GM04504 (cell line): ENCODE measurements at places on chromosomes 4 and X.

GRCh38 chr4:89356086-89356485 is 48.5 kb upstream of the GPRIN3 start:
- DNase-seq = no peak

- no peak for DNase-seq
These were observed 39.1 kb upstream of the PDLIM5 start for GRCh38 chr4:94412658-94413038.

GRCh38 chrX:130841776-130842175 is 61.2 kb downstream of the ENOX2 start:
- no peak for DNase-seq

GRCh38 chr4:159432436-159432835 is 329.6 kb downstream of the RAPGEF2 start:
- DNase-seq = no peak

GRCh38 chr4:70589785-70590184 is 2.3 kb upstream of the AMBN start:
- no peak for DNase-seq

- DNase-seq = no peak
These were observed 95.9 kb downstream of the RASL11B start for GRCh38 chr4:52957835-52958631.

- DNase-seq = no peak
These were observed 16.3 kb upstream of the MBNL3 start for GRCh38 chrX:132505116-132505515.

- DNase-seq = no peak
These were observed 74.0 kb upstream of the AFF2 start for GRCh38 chrX:148426467-148426866.

DNA sequence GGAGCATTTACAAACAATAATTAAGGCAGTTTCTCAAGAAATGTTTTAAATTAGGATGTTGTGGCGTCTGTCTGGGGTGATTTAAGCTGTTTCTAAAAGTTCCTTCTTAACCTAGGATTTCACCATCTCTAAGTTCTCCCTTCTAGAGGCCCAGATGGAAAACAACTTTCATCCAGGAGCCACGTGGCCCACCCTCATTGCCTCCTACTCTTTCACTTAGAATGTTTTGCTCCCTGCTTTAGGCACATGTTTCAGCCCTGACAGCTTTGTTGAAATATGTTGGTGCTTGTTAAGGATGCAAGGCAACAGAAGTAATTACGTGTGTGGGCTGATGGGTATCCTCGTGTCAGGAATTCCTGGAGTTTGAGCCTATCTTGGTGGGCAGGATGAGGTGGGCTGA is 131.3 kb downstream of the GUCY2F start:
- DNase-seq = no peak

GRCh38 chrX:16578218-16578617 is 71.7 kb upstream of the S100G start:
- DNase-seq = peak; percentile 45

GRCh38 chrX:71941145-71941544 is 30.5 kb downstream of the NHSL2 start:
- DNase-seq = no peak

GRCh38 chr4:94451695-94452475 is at the start of gene PDLIM5:
TSS of gene PDLIM5 (plus strand) at chr4:94451942. CDS start at chr4:94455289, 3,347 bp downstream.
- DNase-seq = peak; percentile 79

- DNase-seq = no peak
These were observed 133.6 kb upstream of the CPEB2 start for GRCh38 chr4:14868426-14869395.

DNA sequence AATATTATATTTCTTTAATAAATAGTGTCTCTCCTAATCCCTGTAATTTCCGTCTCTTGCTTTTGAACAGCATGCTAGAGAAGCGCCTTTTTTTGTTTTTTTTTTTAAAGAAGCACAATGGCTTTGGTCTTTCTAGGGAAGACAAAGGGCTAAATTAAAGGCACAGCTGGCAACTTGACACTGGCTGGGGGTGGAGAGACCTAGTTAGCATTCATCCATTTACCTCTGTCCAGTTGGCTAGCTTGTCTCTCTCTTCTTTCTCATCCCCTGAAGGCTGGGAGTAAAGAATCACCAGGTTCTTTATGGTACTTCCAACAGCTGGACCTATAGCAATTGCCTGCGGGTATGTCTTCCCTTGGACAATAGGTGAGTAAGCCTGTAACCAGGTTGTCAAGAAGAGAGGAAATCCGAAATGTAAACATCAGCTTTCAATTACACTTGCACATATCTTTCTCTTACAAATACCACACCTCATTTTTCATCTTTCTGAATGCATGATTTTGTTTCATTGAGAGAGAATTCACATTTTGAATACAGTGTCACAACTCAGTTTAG is 178.4 kb upstream of the GPR101 start:
- DNase-seq = no peak

DNA sequence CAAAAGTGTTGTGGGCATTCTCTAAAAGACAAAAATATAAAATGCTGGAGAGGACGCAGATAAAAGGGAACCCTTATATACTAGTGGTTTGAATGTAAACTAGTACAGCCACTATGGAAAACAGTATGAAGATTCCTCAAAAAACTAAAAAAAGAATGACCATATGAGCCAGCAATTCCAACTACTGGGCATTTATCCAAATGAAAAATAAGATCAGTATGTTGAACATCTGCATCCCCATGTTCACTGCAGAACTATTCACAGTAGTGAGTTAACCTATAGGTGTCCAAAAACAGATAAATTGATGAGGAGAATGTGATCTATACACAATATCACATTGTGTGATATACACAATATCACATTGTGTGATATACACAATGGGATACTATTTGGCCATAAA is 1615.3 kb downstream of the PCDH18 start:
- no peak for DNase-seq

DNA sequence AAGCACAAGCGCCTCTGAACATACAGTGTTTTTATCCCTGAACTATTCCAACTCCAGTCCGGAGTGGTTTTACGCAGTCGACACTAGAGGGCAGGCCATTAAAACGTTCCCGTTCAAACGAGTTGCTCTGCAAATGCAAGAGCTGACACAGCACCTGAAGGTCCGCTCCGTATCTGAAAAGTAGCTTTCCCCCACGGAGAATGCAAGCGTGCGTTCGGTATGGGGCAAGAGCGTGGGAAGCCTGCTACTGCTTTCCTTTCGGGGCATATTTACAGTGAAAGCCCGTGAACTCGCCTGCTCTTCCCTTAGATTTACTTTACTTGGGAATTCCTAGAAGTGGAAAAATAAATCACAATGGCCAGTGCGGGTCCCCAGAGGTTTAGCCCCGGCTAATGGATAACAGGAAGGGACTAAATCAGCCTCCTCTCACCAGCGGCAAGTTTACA is 190.8 kb downstream of the TSPAN5 start:
- peak; percentile 76 for DNase-seq

DNA sequence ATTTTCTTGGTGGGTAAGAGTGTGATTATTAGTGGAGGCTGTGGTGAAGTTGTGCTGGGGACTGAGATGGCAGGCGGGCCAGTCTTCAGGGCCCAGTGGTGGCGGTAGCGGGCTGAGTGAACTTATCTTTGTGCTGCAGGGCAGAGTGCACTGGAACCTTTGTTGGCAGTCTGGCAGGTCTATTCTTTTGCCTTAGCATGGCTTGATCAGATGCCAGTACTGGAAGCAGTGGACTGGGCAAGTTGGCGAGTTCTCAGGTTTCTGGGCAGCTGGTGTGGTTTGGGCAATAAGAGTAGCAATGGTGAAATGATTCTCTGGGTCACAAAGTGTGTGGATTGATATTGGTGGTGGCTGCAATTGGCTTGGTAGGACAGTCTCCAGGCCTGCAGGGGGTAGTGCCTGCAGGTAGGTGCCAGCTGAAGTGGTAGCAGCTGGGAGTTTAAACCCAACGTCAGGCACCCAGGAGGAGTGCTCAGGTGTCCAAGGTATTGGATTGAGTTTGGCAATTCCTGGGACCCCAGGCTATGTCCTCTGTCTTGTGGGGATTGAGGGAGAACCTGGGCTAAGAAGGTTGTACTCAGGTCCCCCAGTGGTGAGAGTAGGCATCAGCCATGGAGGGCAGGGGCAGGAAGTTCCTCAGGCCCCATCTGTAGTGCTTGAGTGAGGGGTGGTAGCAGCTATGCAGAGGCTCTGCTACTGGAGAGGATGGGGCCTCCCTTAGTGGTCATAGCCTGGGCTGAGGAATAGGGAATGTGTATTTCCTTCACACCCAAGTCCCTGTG is 34.9 kb upstream of the SLC25A14 start:
- DNase-seq = no peak

DNA sequence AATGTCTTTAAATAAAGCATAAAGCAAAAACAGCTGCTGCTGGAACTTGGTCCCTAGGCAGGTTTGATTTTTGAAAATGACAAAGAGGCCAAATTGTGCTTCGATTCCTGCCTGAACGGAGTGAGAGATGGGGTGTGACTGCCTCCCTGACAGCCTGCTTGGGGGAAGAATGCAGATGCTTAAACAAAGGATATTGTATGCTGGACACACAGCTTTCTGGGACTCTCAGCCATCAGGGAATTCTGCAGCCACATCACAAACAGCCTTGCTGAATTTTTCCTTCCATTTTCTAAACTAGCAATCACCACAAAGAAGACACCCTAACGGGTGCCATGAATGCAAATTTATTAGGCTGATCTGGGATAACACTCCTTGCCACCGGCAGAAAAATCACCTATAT is 83.9 kb upstream of the CPEB2 start:
- no peak for DNase-seq

DNA sequence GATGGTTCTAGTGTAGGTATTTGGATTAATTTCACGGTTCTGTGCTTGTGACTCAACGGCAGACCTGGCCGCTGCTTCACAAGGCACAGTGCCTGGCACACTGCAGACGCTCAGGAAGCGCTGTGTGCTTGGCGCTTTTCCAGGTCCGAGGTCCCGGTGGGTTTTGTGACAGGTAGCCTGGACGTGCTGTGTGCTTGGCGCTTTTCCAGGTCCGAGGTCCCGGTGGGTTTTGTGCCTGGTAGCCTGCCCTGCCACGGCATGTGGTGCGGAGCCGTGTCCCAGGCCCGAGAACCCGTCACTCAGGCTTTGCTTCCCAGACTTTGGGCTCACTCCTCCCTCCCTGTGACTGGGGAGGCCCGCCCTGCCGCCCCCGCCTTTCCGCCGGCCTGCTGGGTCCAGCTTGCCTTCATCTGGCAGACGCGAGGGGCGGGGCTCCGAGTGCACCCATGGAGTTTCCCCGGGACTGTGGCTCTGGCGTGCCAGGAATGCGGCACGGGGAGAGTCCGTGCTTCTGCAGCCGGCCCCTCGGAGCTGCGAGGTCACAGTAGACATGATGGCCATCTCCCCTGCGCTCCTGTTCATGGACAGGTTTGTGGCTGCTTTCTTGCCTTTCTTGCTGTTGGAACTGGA is 44.2 kb downstream of the TBC1D14 start:
- DNase-seq = peak; percentile 40

- peak; percentile 97 for DNase-seq
These were observed 172.4 kb upstream of the MXRA5 start for GRCh38 chrX:3518870-3519269.

DNA sequence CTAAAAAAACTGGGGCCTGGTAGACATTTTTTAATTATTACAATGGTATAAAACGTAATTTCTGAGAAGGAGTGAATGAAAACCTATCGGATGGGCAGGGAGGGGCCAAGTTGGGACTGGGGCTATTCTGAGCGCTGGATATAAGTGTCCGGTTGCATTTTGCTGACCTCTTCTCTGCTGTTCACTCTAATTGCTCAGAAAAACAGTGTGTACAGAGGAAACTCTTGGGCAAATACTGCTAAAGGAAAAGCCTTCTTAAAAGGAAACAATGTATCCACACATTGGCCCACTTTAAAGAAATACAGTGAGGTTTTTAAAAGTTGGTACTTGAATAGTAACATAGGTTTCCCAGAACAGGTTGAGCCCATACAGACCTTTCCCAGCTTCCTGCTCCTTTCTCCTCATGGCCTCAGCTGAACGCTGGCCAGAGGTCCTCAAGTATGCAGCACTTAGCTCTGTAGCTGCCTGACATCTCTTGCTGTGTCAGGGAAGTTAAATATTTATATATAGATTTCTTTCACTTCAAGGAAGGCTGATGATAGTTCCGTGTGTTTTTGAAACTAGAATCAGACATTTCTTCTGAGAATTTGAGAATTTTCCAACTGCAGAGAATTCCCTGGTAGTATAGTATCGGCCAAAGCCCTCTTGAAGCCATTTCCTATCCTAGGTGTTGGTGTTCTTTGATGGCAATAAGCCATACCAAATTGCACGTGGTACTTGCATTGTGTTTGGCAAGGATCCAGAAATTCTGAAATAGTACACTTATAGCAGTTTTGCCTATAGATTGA is 97.1 kb upstream of the SLC4A4 start:
- DNase-seq = no peak

DNA sequence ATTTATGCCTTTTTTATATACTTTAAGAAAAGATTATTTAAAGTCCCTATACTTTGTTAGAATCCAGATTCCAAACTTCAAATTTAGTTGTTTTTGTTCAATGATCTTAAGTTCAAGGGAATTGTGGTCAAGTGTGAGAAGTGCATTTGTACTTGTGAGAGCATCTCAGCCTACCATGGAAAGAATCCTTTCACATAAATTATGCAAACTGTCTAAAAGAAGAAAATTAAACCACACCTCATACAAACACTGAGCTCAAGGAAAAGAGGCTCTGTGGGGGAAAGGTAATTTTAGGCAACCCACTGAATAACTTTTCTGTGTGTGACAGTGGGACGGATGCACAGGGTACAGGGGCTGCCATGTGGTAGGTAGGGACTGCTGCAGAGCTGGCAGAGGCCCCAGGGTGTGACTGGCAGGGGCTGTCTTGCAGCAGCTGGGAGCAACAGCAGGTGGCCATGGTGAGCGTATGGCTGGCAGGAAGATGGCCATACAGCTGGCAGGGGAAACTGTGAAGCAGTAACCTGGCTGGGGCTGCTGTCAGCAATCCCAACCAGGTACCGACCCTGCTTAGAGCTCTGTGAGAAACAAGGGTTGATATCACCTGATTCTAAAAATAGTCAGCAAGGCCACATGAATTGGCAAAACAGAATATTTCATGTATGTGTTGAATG is 130.6 kb downstream of the UGT8 start:
- DNase-seq = no peak

DNA sequence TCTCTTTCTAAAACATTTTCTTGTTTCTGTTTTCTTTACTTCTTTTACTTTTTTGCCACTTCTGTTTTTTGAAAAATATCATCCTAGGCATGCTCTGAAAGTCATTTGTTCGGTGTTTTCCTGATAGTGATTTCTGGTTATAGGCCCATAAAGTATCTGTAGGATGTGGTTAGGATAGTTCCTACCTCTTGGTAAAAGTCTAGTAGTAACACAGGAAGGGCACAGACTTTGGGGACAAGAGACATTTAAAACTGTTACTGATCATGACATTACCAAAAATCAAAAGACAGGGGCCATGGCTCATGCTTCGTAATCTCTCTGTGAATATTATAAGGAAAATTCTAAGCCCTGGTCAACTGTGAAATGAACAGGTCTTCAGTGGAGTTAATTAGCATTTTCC is 44.8 kb downstream of the FHL1 start:
- DNase-seq = no peak

DNA sequence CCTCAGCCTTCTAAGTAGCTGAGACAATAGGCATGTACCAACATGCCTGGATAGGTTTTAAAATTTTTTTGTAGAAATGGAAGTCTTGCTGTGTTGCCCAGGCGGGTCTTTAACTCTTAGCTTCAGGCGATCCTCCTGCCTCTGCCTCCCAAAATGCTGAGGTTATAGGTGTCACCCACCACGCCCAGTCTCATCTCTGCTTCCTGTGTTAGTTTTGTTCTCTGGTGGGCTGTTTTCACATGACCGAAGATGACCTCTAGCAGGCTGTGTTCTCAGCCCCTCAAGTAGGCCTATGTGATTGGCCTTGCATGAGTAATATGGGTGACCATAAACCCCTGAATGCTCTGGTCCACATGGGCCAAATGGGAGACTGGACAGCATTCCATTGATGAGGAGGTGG is 56.8 kb upstream of the MSANTD1 start:
- DNase-seq = no peak
